ENCODE measurements at places on chromosomes 6 and 20.

DNA sequence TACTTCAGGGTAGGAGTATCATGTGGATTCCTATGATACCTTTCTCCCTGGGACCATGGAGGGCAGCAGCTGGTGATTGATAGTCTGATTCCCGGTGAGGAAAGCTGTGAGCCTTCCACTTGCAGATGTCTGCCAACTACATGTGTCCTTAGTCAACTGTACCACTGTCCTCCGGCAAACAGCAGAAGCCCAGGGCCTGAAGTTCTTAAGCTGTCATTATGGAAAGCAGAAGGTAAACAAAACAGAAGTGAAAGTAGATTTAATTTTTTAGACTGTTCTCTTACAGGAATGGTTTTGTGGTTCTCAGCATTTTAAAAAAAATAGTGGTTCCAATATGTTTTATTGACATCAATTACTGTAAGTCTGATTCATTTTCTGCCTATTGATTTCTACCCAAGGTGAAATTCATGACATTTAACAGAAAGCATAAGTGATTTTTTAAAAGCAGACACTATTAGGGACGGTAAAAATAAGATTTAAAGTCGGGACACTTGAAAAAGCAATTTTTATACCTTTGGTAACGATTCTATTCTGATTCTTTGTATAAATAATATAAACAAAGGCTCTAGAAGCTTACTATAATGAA is 36.6 kb downstream of the PTPN1 start:
- no peak for DNase-seq

DNA sequence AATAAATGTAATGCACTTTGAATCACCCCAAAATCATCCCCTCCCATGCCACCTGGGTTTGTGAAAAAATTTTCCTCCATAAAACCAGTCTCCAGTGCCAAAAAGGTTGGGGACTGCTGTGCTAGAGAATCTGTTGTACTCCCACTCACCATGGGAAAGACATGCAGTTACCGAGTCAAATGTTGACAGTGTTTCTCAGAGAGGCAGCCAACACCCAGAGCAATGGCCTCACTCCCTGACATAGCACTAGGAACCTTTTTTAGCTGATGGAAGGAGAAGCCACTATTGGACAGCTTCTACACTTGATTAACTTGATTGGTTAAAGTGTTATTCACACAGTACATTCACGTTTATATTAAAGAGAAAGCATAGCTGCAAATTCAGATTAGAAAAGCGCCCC is 59.8 kb upstream of the MANEA start:
- no peak for DNase-seq

GRCh38 chr20:58352468-58352867 is 36.6 kb upstream of the VAPB start:
- DNase-seq, result no peak

DNA sequence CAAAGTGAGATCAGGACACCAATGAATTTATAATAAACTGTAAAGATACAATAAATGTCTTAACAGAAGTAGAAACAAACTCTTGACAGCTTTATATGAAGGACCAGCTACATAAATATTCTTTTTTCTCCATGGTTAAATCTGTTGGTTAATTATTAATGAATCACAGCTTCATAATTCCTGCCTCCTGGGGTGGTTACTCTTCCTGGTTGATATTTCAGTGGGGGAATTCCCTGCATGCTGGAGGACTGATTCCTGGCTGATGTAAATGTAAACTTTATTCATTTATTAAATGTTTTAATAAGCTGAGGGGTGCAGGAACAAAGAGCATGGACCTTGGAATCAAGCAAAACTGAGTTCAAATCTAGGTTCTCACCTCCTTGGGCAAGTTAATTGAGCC is 16.2 kb upstream of the RCAN2 start:
- no peak for DNase-seq

GRCh38 chr6:112983713-112984261 is 636.7 kb downstream of the RFPL4B start:
- DNase-seq, result no peak

- DNase-seq, result no peak
These were observed 8.7 kb downstream of the DNAAF9 start for GRCh38 chr20:3398681-3399252.

DNA sequence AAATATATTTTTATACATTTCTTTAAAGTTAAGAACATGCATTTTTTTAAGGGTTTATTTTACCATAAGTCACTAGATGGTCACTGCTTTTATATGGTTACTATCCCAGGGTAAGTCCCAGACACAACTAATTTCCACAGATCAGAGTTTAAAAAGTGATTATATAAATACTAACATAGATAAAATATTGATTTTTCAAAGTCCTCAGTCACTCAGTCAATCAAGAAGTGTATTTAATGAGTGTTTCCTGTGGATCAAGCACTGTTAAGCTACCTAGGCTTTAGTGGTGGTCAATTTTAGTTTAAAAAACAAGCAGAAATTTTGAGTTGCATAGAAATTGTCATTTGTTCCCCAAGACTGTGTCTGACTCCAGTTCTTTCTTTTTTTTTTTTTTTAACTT is 399.5 kb upstream of the SYNCRIP start:
- no peak for DNase-seq

- DNase-seq, result no peak
These were observed 111.4 kb upstream of the ATXN1 start for GRCh38 chr6:16872543-16873235.

- no peak for DNase-seq
These were observed 170.2 kb upstream of the PMEPA1 start for GRCh38 chr20:57879779-57880570.

- DNase-seq, result no peak
These were observed 949 bp downstream of the TXLNB start for GRCh38 chr6:139290787-139291311.

GRCh38 chr20:2822073-2822472 is 5.9 kb downstream of the TMEM239 start:
- no peak for DNase-seq

- no peak for DNase-seq
These were observed 54.8 kb downstream of the GPX5 start for GRCh38 chr6:28580475-28580874.

GRCh38 chr6:37187321-37188022 is 17.5 kb downstream of the PIM1 start:
- no peak for DNase-seq

DNA sequence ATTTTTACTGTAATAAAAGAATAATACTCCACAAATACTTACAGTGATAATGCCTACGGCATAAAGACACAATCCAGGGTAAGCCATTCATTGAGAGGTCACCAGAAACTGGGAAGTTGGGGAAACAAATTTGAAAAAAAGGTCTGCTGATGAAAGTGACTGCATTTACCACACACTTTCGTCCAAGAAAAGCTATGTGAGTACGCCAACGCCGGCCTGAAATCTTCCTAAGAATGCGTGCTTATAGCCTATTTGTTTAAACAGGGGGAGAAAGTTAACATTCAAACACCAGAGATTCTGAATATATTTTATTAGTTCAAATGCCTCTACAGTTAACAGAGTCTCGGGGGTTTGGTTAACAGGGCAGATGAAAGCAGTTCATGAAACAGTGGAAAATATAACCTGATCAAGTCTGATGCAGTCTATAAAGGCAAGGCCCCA is 657 bp upstream of the LTV1 start:
- DNase-seq, result no peak

GRCh38 chr20:48040491-48040890 is 255.2 kb upstream of the SULF2 start:
- peak; percentile 98 for DNase-seq

DNA sequence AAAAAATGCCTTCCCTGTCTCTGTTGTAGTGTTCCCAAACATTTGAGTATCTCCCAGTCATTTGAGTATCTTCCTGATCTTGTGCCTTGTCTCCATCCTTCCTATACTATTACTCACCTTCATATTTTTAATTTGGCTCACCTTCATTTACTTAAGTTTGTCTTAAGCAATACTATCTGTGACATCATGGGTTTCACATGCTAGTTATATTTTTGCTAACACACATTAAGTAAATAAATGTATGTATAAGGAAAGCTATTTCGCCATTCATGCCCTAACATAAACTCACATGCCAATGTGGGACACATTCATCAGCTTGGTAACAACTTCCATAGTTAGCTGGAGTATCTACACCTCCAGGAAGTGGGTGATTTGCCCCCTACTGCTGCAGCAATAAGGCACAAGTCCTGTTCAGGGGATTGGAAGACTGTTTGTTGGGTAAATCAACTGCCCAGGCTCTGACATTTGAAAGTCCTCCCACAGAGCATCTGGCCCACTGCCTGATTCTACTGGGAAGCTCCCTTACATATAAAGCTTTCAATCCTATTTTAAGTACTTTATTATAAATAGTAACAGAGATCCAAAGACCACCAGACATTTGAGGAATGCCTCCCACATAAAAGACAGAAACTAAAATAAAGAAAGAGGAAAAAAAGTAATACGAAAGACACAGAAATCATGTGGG is 132.3 kb downstream of the ISM1 start:
- DNase-seq, result no peak

DNA sequence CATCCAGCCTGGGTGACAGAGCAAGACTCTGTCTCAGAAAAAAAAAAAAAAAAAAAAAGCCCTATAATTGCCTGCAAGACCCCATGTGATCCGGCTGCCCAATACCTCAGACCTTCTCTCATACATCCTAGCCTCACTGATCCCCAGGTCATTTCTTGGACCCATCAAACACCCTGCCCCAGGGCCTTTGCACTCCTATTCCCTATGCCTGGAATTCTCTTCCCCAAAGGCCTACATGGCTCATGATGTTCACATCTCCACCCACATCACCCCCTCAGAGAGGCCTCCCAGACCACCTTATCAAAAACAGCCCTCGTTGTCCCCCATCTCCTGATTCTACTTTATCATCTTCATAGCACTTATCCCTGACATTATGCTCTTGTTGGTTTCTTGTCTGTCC is 8.9 kb downstream of the PACSIN1 start:
- no peak for DNase-seq

DNA sequence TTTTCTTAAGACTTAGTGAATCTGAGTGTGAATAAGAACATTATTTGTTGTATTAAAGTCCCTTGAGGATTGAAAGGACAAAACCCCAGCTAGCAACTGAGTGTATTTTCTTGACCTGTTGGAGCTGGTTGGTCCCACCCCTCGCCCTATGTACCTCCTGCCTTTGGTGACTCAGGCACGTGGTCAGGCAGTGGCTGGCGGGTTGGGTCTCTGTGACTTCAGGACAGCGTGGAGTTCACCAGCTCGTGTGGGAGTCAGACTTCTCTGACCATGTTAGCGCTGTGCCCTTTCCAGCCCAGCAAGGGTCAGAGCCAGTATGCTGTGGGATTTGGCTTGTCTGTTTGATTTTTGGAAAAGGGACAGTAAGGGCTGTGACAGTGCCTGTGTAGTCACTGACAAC is 93.7 kb downstream of the SSR1 start:
- DNase-seq, result no peak

GRCh38 chr6:23533311-23533710 is 592.7 kb upstream of the NRSN1 start:
- no peak for DNase-seq
